Stimulated activated naive CD8-positive, alpha-beta T cell treated with anti-CD3 and anti-CD28 coated beads, Interleukin-15, amount 100 ng/mL, for 72 hours (primary cell): ENCODE measurements at places on chromosomes 3 and 15.

DNA sequence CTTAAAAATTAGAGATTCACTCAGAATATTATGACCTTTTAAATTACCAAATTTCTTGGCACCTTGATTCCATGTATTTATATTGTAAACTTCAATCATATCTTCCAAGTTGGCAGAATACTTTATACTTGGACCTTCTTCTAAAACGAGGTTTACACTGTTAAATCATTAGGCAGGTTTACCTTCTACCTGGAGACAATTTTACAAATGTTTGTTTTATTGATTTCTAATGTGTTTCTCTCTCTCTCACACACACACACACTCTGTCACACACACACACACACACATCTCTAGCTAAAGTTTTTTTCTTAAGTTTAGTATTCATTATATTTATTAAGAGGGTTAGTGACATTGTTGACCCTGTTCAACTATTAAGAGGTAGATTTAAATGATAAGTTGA lies 1155.6 kb downstream of the NSUN3 start:
- no peak for DNase-seq

DNA sequence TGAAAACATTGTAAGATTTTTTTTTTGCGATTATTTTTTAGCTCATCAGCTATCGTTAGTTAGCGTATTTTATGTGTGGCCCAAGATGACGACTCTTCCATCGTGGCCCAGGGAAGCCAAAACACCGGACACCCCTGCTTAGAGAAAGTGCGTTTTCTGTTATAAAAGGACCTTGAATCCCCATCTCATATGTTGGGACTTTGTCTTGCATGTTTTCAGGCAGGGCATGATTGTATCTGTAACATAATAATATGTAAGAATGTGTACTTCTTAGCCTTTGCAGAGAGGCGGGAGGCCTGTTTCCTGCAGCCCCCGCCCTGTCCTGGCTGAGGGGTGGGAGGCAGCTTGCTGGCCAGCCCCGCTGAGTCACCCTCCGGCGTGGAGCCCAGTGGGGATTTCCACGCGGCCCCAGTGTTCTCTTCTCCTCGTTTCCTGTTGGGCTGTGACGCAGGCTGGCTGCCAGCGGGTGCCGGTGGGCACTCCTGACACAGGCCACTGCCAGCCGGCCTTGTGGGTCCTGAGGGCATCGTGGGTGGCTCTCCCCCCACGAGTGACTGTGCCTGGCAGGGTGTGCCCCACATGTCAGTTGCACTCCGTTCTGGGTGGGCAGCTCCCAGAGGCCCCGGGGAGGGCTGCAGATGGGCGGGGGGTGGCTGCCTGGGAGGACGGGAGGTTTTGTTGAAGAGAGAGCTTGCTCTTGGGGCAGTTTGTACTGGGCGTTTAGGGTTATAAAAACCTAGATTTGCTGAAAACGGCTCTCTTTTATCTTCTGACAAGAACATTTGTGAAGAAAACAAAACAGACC lies 55.6 kb downstream of the SMAD3 start:
- DNase-seq: peak; percentile 76

GRCh38 chr15:73108676-73109075 lies 56.4 kb downstream of the NEO1 start:
- no peak for DNase-seq

DNA sequence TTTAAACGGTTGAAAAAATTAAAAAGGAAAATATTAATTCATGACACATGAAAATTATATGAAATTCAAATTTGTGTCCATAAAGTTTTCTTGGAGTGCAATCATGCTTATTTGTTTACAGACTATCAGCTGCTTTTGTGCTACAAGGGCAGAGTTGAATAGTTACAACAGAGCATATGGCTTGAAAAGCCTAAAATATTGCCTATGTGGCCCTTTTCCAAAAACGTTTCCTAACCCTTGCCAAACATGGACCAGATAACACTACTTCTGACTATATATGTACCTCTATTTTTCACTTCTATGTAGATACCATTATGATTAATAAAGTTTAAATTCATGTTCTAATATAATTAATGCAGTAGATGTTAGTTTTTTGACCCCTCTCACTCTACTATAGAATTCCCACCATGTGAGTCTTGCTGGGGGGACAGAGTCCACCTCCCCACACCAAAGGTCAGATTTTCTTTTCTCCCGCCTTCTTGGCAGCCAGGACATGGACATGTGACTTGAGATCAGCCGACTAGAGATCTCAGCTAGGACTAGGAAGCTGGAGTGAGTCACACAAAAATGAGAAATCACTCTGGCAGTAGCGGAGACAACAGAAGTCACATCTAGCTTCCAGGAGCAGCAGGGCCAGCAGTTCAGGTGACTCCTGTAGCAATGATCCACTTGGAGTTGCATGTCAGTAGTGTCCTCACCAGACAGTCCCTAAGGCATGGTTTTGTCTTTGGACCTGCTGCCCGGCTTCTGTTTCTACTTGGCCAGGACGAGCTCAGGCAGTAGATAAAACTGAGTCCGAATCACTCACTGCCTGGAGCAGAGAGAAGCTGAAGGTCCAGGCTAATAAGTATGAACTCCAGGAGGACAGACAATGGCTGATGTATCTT lies 22.4 kb downstream of the CIAO2A start:
- no peak for DNase-seq

DNA sequence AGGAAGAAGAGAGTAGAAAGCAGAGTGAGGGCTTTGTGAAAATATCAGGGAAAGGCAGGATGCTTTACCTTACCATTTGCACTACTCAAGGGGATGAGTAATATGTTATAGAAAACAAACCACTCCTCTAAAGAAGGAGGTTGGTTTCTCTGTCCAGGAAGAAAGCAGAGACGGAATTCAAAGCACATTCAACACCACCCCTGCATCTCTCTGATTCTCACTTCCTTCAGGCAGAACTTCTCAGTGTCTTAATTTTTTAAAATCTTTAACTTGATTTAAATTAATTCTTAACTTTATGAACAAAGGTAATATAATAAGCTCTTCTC lies 82.4 kb downstream of the NR2F2 start:
- DNase-seq: no peak

GRCh38 chr15:71687902-71688508 lies 122.3 kb upstream of the NR2E3 start:
- no peak for DNase-seq

GRCh38 chr3:26104851-26105251 lies 315.0 kb downstream of the OXSM start:
- DNase-seq: no peak

DNA sequence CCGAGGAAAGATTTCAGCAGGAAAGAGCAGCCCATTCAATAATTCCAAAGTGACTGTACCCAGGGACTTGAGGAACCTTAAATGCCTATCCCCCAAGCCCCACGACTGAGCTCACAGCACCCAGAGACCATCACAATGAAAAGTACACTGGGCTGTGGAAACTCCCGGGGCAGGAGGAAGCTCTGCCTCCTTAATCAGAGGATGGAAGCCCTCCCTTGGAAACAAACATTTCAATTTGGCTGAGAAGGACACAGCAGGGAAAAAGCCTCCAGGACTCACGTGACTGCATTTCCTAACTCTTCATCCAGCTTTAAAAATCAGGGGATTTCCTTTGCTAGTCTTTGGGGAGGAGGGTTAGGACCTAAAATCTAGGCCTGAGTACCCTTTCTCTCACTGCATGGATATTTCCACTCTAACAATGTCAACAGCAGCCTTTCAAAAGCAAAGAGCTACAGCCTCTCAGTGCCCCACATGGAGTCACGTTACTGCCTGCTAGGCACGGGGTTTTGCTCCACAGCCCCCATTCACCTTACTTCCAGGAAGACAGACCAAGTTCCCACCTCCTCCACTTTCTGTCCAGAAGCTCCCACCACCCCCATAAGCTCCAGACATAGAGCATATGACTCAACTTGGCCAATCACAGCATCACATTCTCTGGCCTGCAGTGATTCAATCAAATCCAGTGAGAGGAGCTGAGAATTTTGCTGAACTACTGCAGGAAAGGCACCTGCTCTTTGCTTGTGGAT lies 68.9 kb upstream of the WNT5A start:
- no peak for DNase-seq

DNA sequence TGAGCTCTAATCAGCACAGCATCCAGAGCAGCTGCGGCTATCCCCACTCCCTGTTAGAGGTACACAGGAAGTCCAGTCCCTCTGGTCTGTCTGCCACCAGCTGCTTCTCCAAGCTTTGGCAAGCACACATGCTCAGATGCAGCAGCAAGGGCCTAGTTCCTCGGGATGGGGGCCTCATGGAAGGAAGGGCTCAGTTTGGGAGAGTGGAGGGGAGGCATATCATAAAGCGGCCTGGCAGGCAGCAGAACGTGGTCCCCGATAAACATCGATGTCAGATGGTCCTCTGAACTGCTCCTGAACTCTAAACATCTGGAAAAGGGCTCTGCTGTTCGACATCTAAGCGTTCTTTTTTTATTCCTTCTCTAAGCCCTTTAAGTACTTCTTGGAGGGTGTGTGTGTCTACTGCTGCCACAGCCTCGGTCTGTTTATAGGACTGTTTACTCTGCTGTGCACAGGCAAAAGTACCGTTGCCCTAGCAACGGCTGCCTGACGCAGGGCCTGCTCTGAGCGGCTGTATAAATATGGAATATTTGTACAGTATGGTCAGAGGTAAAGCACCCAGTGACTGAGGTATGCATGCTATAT lies 74.6 kb downstream of the PRICKLE2 start:
- no peak for DNase-seq

- no peak for DNase-seq
These were observed 120.4 kb upstream of the EIF1B start for GRCh38 chr3:40189118-40189517.

GRCh38 chr15:71323584-71323983 lies 208.3 kb downstream of the THSD4 start:
- no peak for DNase-seq

DNA sequence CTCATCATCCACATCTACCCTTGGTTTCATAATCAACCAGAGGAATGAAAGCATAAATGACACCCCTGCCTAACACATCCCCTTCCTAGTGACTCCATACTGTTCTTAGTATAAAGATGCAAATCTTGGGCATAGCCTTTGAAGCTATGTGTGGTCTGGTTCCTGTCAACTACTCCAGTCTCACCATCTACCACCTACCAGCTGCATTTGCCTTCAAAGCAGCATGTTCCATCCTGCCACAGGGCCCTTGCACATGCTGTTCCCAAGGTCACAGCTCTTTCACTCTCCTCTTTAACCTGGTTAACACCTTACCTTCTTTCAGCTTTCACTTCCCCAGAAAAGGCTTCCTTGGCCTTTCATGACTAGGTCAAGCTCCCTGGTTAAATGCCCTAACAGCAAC lies 62.3 kb upstream of the ARHGEF3 start:
- no peak for DNase-seq

DNA sequence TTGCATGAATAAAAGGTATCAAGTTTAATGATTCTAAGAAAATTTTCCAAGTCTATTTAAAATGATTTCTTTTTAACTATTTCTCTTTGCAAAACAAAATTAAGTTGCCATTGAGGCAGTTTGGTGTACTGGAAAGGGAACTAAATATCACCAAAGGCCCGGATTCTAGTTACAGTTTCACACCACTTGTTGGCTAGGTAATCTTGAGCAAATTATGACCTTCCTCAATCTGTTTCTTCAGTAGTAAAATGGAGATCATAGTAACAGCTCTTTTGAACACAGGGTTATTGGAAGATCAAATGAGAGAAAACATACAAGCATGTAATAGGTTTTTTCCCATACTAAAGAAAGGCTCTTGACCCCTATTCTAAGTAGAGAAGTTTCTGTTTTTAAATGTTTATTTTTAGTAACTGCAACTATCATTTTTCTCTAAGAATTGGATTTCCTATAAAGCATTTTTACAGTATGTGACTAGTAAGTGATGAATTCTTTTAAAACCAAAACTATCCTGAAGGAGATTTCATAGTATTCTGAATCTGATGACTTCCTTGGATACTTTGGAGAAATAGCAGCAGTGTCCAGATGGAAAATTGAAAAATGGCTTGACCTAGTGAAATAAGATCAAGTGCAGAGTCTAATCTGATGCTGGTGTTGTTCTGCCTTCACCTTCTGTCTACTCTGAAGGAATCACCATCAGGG lies 15.7 kb downstream of the SCAANT1 start:
- no peak for DNase-seq
